ENCODE measurements at places on chromosomes 4 and X.

GRCh38 chr4:7903791-7904516 is 35.7 kb downstream of the AFAP1 start:
- no peak for DNase-seq

GRCh38 chrX:118807151-118808017 is 16.2 kb upstream of the ZCCHC12 start:
- no peak for DNase-seq

DNA sequence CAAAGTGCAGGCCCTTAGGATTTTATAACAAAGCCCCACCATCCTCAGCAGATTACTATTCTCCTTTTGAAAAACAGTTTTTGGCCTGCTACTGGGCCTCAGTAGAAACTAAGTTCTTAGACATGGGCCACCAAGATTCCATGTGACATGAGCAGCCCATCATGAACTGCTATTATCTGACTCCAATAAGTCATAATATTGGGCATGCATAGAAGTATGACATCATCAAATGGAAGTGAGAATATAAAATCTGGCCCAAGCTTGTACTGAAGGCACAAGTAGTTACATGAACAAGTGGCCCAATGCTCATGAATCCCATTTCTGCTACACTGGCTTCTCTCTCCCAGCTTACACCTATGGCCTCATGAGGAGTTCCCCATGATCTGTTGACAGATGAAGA is 404.8 kb downstream of the EPHA5 start:
- DNase-seq, result no peak

DNA sequence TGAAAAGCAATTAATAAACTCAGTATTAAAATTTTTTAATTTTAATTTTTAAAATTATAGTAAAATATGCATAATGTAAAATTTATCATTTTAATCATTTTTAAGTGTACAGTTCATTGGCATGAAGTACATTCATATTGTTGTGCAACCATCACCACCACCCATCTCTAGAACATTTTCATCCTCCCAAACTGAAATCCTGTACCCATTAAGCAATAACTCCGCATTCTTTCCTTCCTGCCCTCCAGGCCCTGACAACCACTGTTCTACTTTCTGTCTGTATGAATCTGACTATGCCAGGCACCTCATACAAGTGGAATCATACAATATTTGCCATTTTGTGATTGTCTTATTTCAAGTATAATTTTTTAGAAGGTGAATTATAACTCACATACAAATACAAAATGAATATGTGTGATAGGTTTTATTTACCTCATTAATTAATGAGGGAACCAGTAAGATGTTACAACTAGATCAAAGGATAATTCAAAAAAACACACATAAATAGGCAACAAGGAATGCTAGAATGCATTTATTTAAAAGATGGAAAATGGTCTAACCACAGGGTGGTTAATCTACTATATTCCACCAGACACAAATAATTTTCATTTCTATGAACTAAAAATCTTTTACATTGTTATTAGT is 13.1 kb upstream of the AFF1 start:
- DNase-seq, result no peak

GRCh38 chrX:10769195-10769594 is 148.8 kb upstream of the MID1 start:
- no peak for DNase-seq

GRCh38 chr4:88207171-88207570 is 48.7 kb upstream of the ABCG2 start:
- DNase-seq, result no peak

GRCh38 chr4:56742080-56742871 is 61.2 kb upstream of the HOPX start:
- no peak for DNase-seq
